ENCODE measurements at places on chromosomes 6 and 20.
A peak's percentile ranks its signal among the peaks of the same experiment; 100 is the strongest.

DNA sequence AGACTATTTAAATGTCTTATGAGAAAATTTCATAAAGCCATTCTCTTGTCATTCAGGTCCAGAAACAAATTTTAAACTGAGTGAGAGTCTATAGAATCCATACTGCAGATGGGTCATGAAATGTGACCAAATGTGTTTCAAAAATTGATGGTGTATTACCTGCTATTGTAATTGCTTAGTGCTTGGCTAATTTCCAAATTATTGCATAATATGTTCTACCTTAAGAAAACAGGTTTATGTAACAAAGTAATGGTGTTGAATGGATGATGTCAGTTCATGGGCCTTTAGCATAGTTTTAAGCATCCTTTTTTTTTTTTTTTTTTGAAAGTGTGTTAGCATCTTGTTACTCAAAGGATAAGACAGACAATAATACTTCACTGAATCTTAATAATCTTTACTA, 5.0 kb downstream of the MARCKS start:
- no peak for DNase-seq

- no peak for DNase-seq
Observed at GRCh38 chr20:16505894-16506293, 67.4 kb downstream of the KIF16B start.

DNA sequence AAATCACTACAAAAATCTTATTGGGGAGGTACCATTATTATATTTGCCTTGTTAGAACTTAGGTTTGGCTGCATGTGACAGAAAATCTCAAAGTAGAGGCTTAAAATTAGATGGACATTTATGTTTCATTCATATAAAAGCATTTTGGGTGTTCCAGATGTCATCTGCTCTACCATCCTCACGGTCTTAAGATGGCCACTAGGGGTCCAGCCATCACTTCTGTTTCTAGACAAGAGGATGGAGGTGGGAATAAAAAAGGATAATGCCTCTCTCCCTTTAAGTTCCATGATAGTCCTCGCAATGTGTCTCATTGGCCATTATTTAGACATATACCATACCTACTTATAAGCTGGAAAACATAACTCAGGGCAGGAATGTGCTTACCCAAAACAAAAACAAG, 929.5 kb downstream of the KIF16B start:
- DNase-seq: no peak

- DNase-seq: no peak
Observed at GRCh38 chr6:146931214-146931613, 273.0 kb upstream of the STXBP5 start.

- DNase-seq: no peak
Observed at GRCh38 chr6:7554533-7555275, 13.2 kb downstream of the DSP start.

DNA sequence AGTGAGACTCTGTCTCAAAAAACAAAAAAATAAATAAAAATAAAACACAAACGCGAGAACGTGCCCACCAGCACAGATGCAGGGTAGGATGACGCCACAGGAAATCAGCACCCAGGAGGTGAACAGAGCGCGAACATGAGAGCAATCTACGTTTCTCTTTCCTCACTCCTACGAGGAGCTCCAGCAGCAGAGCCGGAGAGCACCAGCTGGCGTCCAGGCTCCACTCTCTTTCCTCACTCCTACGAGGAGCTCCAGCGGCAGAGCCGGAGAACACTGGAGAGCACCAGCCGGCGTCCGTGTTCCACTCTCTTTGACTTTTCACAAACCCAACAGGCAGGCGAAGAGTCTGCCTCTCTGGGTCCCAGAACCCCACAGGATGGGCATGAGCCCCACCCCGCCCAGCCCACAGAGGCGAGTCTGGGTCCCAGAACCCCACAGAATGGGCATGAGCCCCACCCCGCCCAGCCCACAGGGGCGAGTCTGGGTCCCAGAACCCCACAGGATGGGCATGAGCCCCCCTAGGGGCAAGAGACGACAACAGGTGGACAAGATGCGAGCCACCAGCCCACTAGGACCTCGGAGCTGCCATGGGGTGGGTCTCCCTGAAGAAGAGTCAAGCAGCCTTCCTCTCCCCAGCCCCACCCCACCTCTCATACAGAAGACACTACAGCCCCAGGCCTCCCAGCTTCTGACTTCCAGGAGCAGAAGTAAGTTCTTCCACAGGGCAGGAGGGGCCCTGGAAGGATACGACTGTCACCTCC, 20.2 kb downstream of the ZBTB46 start:
- DNase-seq: no peak

DNA sequence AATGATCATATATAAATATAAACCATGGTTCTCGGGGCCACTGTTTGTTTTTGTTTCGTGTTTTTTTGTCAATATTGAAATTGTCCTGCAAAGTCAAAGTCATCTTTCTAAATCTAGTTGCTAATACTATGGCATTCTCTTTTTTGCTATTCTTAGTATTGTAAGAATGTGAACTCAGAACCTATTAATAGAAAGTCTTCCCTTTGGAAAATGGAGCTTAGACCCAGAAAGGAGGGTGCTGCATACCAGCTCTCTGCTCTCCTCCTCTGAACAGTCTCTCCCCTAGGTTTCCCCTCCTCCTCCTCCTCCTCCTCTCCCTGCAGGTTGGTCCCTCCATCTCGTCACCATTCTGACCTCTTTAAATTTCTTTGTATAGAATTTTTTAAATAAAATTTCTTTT, 150.4 kb upstream of the CCN2 start:
- DNase-seq: no peak

DNA sequence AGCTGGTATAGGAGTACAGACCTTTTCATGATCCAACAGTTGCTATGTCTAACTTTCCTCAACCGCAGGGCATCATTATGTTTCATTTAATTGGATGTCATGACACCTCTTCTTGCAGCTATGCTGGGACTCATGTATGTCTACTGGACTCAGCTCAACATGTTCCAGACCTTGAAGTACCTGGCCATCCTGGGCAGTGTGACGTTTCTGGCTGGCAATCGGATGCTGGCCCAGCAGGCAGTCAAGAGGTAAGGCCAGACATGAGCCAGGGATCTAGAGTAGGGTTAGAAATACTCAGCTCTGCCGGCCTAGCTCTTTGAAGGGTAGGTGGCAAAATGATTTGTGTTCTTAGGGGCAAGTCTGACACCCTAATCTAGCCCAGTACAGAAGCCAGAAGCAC, 25.2 kb downstream of the GHRH start:
- no peak for DNase-seq

GRCh38 chr6:223136-223535, 69.2 kb upstream of the DUSP22 start:
- DNase-seq: no peak

- no peak for DNase-seq
Observed at GRCh38 chr20:25461786-25462545, 54.5 kb downstream of the GINS1 start.

- peak; percentile 72 for DNase-seq
Observed at GRCh38 chr20:63290677-63291472, 2.1 kb upstream of the COL20A1 start.

- no peak for DNase-seq
Observed at GRCh38 chr6:161091972-161092701, 100.6 kb downstream of the MAP3K4 start.

DNA sequence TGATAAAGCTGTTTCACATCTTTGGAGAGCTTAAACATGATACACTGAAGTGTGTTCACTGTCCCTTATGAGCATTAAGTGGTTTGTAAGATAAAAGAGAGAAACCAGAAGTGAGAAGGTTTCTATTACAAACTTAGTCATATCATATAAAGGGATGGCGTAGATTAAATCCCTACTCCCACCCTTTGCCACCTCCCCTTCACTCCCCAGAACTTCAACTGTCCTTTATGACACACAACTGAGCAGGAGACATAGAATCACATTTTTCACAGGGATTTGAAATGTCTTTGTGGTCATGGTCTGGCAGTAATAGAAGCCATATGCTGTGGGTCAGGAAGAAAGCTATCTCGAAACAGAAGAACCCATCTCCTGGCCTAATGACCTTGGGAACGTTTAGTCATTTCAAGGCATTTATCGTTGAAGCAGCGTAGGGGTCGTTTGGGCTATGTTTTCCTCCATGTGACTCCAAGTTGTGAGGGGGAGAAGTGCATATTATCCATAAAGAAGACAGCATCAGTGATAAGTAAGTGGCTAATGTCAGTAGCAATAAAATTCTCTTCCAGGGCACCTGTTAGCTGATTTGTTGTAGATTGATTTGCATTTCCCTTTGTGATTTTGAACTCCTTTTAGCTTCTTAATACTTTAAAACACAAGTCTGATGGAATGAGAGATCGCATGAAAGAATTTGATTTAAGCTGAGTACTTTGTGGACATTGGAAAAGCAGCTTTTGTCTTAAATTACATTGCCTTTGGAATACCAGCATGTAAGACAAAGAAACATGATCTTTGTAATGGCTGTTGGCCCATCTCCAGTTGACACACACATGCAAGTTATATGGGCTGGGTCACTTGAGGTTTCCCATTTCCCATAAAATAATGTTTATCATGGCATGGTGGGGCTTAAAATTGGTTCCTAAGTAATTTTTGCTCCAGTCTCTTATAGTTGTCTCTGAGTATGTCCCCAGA, 501.5 kb upstream of the FLRT3 start:
- DNase-seq: no peak

GRCh38 chr6:127533011-127533410, 13.9 kb upstream of the MTCL3 start:
- no peak for DNase-seq

All from stimulated activated CD4-positive, alpha-beta T cell treated with anti-CD3 and anti-CD28 coated beads, Interleukin-4, amount 100 ng/mL, for 1 hour (primary cell).